ENCODE measurements at places on chromosomes 2 and 18. TPM values are rescaled to one million over a fixed set of nuclear protein-coding genes. Genes with fewer than 3 reads are reported as not detected.

The KCNE4 gene
- polyA plus RNA-seq = 0.19 TPM

The PAX3 gene
- polyA plus RNA-seq = not detected

The CASP10 gene
- 2.6 TPM for polyA plus RNA-seq

The ACVR1C gene
- polyA plus RNA-seq = 0.55 TPM

The ALKAL2 gene
- polyA plus RNA-seq = 1.9 TPM

The OXER1 gene
- polyA plus RNA-seq = 8.1 TPM

The RIT2 gene
- polyA plus RNA-seq = not detected

The PCARE gene
- not detected for polyA plus RNA-seq

The MPHOSPH10 gene
- 9.5 TPM for polyA plus RNA-seq

Measured in liver (tissue), 10 donors.